ENCODE measurements at places on chromosomes 16 and 17.
A peak's percentile ranks its signal among the peaks of the same experiment; 100 is the strongest.

DNA sequence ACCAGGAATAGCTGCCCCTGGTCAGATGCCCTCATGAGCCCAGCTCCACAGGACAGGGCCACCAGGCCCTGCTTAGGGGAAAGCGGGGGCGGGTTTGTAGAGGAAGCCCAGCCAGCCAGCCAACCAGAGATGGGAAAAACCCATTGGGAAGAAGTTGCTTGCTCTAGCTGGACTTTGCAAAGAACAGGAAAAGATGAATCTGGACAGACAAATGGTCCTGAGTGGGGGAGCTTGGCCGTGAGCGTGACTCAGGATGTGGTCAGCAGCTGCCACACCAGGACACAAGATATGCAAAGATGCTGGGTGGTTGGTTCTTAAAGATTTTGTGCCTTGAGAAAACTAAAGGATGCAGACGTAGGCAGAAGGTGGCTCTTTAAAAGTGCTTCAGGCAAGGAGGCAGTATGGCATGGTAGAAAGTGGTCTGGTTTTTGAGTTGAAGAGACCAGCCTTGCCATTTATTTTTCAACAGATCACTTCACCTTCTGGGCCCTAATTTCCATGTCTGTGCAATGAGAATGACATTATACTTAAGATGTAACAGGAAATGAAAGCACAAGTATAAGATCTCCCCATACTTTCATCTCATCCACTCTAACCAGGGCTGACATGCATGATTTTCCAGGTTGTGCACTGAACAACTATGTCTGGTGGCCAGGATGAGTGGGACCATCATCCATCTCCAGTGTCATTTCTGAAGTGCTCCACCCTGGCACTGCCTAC is 27.8 kb upstream of the HEATR6 start:
- no peak for DNase-seq

DNA sequence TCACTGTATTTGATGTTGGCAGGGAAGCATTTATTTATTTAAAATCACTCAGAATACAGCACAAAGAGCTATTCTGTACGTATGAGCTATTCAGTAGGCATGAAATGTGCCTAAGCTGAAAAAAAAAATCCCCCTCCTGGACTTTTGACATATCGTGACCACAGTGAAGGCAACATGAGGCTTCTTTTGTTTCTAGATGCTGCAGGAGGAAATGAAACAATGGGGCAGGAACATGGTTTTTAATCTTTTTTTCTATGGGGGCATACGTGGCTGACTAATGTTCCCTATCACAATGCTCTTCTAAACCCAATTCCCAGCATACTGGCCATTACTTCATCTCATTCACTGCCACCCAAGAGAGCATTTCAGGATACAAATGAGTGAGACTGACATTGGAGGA is 191.0 kb upstream of the PMFBP1 start:
- DNase-seq, result no peak

DNA sequence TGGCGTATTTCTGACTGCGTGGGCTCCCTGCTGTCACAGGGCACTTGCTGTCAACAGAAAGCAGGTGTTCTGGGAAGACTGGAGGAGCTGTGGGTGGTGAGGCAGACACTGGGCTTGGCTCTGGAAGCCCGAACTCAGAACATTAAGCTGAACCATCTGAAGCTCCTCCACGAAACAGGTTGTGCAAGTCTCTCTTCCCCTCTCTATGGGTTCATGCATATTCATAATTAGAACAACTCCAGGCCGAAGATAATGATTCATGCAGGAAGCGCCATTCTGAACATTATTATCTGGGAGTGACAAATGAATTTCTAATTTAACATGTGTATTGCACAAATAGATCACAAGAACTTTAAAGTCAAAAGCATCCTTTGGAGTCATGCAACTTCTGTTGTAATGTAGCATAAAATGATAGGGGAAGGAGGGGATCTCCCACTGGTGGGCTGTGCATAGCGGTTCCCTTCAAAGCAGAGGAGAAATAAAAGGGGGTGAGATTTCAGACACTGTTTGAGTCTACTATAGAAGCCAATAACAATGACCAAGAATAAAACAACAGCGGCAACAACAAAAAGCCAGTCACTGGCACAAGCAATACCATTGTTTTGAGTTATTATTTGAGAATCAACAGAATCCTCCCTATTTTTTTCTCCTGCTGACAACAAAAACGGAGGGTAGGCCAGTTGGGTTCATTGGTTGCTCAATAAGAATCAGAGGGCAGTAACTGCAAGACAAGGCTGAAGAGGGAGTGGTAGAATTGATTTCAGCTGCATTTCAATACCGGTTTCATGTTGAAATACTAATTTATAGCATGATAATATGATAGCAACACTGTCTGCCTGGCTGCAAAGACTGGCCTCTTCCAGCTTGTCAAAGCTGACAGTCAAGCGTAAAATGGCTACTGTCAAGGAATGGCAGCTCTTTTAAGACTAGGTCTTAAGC is 407.3 kb downstream of the XYLT1 start:
- DNase-seq, result no peak

GRCh38 chr16:57107321-57107922 is 15.0 kb downstream of the CPNE2 start:
- DNase-seq, result no peak

GRCh38 chr16:51607201-51607651 is 456.2 kb upstream of the SALL1 start:
- DNase-seq, result no peak

DNA sequence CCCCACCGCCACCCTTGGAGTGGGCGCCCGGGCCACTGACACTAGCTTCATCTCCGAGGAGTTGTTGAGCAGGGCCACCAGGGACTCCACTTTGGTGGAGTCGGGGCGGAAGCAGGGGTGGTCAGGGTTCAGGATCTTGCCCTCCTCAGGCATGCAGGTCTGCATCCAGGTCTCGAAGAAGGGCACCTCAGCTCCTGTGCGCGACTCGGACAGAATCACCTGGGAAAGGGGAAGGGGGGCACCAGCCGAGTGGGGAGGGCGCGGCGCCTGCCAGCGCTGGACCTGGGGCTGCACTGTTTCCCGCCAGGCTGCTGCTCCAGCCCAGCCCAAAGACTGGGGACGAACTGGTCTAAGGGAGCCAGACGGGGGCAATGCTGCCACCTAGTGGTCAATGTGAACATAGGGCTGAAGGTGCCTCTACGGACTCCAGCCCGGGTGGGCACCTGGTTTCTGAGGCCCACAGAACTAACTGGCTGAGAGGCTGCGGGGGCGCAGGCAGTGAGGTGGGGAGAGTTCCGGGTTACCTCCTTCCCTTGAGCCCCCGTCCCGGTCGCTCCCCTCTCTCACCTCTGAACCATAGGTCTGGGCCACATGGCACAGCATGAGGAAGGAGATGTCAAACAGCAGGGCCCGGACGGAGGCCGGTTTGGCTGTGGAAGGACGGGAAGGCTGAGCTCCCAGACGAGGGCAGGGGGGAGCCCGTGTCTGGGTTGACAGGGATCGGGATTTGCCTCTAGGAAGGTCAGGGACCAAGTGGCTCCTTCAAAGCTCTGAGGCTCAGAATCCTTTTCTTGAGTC is 11.8 kb downstream of the CSF3 start:
- DNase-seq, result no peak

GRCh38 chr16:2856061-2856670 is 1.8 kb downstream of the PRSS22 start:
- DNase-seq, result no peak

DNA sequence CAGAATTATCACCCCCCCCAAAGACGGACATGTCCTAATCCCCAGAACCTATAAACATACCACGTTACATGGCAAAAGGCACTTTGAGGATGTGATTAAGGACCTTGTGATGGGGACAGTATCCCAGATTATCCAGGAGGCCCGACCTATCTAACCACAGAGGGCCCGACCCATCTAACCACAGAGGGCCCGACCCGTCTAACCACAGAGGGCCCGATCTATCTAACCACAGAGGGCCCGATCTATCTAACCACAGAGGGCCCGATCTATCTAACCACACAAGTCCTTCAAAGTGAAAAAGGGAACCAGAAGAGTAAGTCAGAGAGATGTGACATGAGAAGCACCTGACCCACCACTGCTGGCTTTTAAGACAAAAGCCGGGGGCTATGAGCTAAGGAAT is 56.8 kb downstream of the ANKFY1 start:
- no peak for DNase-seq

DNA sequence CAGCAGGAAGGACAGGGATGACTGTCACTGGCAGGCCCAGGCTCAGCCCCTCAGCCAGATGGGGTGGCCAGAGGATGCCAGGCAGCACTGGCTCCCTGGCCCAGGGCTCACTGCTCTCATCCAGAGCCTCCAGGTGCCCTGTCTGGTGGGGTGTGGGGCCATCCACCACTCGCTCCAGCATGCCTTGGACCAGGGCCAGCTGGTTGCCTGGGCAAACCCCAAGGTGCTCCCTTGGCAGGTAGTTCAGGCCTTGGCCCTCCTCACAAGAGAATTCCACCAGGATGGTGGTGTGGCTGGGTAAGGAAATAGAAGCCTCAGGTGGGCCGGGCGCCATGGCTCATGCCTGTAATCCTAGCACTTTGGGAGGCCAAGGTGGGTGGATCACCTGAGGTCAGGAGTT is 29.4 kb downstream of the LGALS9 start:
- DNase-seq, result no peak

DNA sequence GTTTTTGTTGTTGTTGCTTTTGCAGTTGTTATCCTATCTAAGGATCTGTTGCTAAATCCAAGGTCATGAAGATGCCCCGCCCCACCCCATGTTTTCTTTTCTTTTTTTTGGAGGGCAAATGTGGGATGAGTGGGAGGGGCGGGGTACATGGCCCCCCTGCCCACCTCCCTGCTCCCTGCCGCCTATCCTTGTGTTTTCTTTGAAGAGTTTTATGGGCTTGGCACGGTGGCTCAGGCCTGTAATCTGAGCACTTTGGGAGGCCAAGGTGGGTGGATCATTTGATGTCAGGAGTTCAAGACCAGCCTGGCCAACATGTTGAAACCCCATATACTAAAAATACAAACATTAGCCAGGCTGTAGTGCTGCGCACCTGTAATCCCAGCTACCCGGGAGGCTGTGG is 18.8 kb upstream of the GOSR1 start:
- DNase-seq, result no peak

GRCh38 chr16:58088091-58088490 is 41.1 kb downstream of the CFAP20 start:
- no peak for DNase-seq

GRCh38 chr17:58996968-58997367 is 109.7 kb downstream of the TRIM37 start:
- no peak for DNase-seq

DNA sequence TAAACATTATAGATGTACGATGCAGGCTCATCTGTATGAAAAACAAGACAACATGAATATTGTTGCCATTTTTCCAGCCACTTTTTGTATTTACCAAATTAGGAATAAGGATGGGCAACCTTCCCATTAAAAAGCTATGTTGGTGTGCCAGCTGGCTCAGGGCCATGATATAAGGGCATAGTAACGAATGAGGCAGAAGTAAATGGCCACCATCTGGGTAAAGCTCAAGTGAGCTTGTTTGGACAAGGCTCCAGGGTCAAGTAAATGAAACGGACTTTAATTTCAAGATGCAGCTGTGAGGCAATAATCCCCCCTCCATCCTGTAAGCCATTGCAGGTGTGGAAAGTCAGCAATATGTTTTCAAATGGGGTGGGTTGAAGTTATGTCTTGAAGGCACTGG is 930.9 kb upstream of the CDH8 start:
- no peak for DNase-seq

GRCh38 chr17:77409282-77410161 is 268.8 kb downstream of the SEC14L1 start:
- no peak for DNase-seq

GRCh38 chr17:17837966-17838962 is 1.5 kb upstream of the SREBF1 start:
- DNase-seq, result peak; percentile 40

DNA sequence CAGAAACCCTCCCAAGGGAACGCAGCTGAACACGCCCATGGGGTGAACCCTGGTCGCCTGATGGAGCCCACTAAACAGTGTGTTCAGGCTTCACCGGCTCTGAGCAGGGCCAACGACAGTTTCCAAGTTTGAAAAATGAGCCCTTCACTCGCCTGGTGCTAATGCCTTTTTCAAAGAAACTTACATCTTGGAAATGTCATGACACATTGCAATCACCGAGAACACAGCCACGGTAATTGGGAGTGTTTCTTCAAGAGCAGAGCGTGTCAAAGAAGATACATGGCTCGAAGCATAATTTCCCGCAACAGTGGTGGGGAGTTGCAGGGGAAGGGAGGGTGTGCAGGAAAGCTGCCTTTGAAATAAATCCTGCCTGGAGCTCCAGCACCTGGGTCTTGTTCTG is 463.2 kb downstream of the TMEM114 start:
- no peak for DNase-seq

GRCh38 chr16:73285436-73286201 is 237.7 kb upstream of the ZFHX3 start:
- DNase-seq, result no peak

- no peak for DNase-seq
These were observed 5.4 kb upstream of the NFATC3 start for GRCh38 chr16:68079626-68080344.

DNA sequence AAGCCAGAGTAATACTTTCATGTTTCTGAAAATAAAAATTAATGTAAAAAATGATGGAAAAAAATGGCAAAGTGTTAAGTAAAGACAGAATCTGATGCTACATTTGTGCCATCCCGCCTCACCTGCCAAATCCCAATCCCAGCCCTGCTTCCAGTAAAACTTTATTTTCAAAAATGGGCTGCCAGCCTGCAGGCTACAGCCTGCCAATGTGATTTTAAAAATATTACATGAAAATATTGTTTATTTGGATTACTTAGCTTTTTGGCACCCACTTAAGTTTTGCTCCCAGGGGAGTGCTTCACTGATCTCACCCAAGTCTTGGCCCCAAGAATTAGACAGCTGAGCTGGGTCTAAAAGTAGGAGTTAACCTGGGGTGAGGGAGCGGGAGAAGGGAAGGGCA is 112.8 kb downstream of the C16orf78 start:
- DNase-seq, result no peak

GRCh38 chr17:60395508-60396065 is 3.7 kb upstream of the USP32 start:
- no peak for DNase-seq

DNA sequence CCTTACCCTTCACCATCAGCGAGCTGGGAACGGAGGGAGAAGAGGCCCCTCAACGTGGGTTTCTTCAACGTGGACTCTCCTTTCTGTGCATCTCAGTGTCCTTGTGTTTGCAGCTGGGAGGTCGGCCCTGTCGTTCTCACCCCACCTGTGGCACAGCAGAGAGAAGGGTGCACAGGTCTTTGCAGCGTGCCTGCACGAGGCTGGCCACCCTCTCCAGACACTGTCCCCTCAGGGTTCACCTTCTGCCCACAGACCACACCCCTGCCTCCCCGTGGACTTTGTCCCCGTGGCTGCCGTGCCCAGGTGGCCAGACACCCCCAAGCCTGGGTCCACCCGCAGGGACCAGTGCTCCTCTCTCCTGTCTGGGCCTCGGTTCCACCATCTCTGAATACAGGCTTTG is 7.3 kb upstream of the WDR45B start:
- DNase-seq, result no peak

DNA sequence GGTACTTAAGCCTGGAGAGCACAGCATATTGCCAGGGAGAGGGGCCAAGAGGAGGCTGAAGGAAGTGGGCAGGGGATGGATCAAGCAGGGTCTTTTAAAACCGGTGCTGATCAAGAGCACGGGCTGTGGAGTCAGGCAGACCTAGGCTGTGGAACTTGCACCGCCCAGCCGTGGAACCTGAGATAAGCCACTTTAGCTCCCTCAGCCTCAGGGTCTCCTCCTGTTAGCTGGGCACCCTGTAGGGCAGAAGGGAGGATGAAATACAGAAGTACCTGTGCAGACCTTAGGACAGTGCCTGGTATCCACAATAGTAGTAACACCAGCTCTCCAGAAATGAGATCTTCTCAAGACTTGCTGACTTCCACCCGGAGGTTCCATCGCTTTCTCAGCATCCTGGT is 9.3 kb downstream of the ODAD4 start:
- no peak for DNase-seq
